ENCODE measurements at places on chromosomes 12 and 14. TPM values are rescaled to one million over a fixed set of nuclear protein-coding genes. Genes with fewer than 3 reads are reported as not detected.
A peak's percentile ranks its signal among the peaks of the same experiment; 100 is the strongest.

DNA sequence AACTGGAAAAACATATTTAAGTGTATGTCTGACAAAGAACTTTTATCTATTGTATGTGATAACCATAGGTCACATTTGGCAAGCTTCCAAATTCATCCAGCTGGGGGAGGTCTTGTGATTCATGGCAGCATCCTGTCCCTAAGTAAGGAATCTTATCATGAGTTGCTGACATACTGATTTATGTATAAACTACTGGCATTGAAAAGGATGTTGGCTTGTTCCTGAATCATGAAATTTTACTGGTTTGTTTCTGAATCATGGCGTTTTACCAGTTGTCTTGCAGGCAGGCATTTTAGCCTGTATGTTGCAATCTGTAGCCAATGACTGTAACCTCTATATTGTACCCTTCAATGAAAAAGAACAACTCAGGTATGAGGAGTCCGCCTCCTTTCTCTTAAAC lies 244.8 kb downstream of the IPO8 start:
- no peak for DNase-seq

Gene OAS1
- total RNA-seq: 26.8 TPM

DNA sequence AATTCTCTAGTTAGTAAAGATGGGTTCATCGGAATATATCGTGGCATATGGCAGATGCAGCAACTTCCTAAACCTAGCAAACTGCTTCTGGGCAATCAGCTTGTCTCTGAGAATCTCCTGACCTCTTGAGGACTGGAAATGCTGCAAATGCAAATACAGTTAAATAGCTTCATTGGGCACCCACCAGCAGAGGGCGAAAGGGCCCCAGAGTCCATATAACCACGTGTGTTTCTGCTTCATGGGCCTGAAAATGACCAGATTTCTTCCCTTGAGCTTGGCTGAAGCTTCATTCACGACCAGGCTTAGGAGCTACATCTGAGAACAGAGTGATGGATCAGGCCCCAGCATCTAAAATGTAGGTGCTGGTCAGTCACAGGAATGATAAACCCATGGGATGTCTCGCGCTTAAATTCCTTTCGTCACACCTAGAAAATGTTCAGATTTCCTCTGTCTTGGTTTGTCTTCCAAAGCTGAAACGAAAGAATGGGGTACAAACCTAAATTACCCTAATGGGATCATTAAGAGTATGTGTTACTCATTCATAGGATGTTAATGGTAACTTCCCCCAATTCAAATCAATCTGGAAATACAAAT lies 1482.5 kb upstream of the TMEM132C start:
- DNase-seq: peak; percentile 48

DNA sequence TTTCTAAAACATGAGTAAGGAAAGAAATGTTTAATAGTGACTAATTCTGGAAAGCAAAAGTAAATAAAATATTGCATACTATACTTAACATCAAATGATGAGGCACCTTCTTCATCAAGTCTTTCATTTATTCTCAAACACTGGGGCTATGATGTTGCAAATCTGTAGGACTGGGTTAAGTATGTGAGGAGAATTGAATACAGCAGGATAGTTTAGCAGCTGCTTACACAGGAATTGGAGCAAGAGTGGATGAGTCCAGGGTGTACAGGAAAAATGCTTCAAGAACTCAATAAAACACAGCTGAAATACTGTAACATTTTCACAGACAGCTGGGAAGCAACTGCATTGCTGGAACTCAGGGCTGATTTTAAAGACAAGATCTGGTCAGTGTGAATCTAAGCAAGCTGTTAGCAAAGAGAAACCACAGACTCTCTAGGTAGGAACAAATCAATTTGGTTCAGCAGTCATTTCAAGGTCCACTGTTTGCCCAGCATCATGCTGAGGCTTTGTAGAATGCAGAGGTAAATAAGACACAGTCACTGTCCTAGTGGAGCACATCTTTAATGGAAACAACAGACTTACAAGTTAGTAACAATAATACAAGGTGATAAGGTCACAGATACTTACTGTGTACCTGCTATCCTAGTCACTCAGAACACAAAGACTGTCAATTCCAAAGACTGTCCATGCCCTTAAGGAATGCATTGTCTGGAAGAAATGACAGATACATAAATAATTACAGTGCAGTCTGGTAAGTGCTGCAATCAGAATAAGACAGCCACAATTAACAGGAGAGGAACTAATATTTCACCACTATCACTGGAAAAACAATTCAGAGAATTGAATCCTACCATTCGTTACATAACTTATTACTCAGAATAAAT lies 96.8 kb upstream of the DACT1 start:
- no peak for DNase-seq

Gene PLEKHG7
- not detected for total RNA-seq

Gene ST8SIA1
- 2.5 TPM for total RNA-seq

Gene GLS2
- 7.3 TPM for total RNA-seq

DNA sequence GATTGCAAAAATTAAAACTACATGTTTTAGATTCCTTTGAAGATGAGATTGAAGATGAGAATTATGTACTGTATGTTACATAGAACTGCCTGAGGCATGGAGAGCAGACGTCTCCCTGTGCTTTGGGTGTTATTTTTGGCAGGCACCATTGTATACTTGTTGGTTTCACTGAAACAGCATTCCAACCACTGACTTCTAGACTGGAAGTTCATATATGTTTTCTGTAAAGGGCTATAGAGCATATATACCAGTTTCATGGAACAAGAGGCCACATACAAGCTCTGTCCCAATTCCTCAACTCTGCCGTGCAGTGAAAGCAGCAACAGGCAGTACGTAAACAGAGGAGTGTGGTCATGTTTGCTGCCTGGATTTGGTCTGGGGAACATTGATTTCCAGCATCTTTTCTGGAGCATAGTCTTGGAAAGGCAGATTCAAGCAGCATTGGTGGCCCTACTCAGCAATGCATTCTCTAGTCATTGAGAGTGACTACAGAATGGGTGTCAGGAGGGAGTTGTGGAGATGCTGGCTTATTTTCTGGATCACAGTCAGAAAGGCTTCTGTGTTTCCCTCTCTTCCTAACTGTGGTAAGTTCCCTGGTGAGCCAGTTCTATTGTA lies 57.6 kb upstream of the CNTN1 start:
- DNase-seq: no peak

GRCh38 chr12:43063650-43064049 lies 474.1 kb upstream of the PRICKLE1 start:
- DNase-seq: no peak

DNA sequence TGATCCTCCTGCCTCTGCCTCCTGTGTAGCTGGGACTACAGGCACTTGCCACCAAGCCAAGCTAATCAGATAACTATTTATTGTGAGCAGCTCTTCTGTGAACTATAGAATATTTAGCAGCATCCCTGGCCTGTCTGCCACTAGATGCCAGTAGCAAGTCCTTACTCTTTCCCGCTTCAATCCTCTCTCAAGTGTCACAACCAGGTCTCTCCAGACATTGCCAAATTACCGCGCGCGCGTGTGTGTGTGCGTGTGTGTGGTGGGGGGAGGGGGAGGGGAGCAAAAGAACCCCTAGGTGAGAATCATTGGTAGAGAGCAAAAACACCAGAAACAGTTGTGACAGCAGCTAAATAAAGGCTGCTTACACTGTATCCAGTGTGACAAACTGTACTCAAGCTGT lies 49.9 kb downstream of the PPP2R5E start:
- DNase-seq: no peak

DNA sequence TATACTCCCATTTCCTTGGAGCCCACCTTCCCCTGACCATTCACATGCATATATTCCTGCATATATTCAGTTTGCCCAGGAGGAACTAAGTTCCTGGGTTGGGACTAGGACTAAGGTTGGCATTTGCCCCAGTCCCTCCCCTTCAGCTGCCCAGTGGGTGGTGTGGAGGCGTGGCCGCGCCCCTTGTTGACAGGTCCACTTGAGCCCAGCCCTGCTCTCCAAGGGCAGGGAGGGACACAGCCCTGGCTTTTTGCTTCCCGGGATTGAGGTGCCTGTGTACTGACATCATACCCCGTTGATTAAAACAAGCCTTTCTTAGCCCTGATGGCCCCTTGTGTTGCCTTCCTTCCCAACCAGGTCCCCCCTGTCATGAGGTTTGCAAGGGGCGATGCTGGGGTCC lies 7.3 kb downstream of the ERBB3 start:
- DNase-seq: no peak

GRCh38 chr12:8662593-8662992 lies at the start of gene MFAP5:
TSS of gene MFAP5 (minus strand) at chr12:8662826. CDS start at chr12:8662104, 722 bp downstream.
- no peak for DNase-seq

DNA sequence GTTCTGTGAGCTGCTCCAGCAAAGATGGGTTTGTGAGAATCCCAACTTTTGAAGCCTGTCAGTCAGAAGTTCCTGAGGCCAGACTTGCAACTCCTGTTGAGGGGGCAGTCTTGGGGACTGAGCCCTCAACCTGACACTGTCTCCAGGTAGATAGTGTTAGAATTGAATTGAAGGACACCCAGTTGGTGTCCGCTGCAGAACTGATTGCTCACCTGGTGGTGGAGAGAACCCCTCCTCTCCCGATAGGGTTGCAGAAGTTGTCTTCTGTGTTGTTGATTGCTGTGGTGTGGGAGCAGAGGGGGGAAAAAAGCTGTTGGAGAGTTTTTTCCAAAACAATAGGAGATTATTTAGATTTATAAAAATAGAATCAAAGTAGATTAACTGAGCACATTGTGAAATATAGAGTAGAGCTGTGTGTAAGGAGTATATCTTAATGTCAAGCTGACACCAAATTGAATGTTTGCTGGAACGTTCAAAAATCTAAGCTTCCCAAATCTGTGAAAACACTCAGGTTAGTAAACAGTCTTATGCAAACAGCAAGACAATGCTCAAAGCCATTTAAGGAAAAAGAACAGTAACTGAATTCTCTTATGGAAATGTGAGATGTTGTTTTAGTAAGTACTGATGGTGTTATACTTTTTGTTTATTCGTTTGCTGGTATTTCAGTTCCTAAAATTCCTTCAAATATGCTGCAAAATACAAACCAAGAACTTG lies 18.6 kb downstream of the HIF1A start:
- no peak for DNase-seq

GRCh38 chr12:1104088-1104800 lies 113.2 kb downstream of the ERC1 start:
- DNase-seq: peak; percentile 46

DNA sequence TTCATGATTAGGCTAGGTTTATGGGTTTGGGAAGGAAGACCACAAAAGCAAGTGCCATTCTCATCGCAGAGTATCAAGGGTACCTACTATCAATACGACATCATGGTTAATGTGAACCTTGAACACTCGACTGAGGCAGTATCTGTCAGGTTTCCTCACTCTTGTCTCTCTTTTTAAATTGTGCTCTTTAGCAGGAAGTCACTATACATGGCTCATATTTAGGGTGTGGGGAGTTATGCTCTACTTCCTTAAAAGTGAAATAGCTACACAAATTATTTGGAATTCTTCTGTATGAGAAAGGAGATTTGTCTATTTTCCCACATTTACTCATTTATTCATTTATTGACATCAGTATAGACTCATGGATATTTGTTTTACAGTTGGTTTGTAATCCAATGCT lies 5.9 kb upstream of the CLEC4E start:
- no peak for DNase-seq

Gene CLEC9A
- not detected for total RNA-seq

DNA sequence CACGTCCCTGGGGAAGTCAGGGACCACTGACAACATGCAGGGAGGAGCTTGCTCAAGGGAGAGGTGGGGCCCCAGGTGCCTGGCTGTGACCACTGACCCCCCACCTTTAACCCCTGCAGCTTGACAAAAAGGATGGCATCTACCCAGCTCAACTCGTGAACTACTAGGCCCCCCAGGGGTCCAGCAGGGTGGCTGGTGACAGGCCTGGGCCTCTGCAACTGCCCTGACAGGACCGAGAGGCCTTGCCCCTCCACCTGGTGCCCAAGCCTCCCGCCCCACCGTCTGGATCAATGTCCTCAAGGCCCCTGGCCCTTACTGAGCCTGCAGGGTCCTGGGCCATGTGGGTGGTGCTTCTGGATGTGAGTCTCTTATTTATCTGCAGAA lies 26.3 kb downstream of the HIP1R start:
- DNase-seq: no peak

DNA sequence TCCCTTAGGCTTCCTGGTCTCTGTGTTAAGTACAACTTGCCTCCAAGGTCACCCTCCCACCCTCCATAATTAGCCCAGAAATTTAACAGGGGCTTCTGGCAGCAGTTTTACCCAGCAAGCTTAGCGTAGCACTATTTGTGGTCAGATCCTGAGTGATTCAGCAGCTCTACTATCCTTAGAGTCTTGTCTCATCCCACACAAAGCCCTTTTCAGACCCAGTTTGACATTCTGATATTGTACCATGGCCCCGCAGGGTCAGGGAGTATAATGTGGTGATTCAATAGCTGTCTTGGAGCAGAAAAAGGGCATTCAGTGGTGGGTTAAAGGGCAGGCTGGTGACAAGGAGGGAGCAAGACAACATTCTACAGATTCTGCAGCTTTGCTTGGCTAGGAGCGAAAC lies 153.8 kb upstream of the DDHD1 start:
- DNase-seq: peak; percentile 12

GRCh38 chr14:95104911-95105310 lies 52.4 kb downstream of the DICER1 start:
- DNase-seq: no peak

Gene CLEC7A
- not detected for total RNA-seq

Gene TMCC3
- 0.25 TPM for total RNA-seq

- no peak for DNase-seq
Measured at GRCh38 chr12:81077686-81078441, at the start of gene ACSS3. TSS of gene ACSS3 (plus strand) at chr12:81078079. CDS start at chr12:81078121, 42 bp downstream.

Gene WNT1
- total RNA-seq: not detected

GRCh38 chr12:52649066-52649465 lies 2.9 kb downstream of the KRT2 start:
- DNase-seq: no peak

Gene IGFBP6
- total RNA-seq: 2.3 TPM

Gene SLC24A4
- not detected for total RNA-seq
